Activated naive CD4-positive, alpha-beta T cell treated with anti-CD3 and anti-CD28 coated beads, Interleukin-2, amount 50 U/mL, for 72 hours (primary cell): ENCODE measurements at places on chromosomes 12 and 14.

DNA sequence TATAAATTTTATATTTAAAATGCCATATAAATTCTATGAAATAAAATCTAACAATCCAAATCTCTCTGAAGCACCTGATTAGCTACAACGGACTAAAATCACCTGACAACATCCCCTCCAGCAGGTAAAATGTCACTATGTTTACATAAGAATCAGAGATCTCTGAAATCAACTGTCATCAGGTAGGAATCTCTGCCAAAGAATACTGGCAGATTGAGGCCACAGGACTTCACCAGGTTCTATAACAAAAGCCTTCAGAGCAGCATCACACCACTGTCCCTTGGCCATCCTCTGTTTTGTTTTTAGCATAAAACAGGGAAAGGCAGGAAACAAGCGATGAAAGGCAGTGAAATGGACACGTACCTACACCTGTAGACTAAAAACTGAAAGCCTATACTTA is 22.1 kb downstream of the FGD6 start:
- no peak for DNase-seq

DNA sequence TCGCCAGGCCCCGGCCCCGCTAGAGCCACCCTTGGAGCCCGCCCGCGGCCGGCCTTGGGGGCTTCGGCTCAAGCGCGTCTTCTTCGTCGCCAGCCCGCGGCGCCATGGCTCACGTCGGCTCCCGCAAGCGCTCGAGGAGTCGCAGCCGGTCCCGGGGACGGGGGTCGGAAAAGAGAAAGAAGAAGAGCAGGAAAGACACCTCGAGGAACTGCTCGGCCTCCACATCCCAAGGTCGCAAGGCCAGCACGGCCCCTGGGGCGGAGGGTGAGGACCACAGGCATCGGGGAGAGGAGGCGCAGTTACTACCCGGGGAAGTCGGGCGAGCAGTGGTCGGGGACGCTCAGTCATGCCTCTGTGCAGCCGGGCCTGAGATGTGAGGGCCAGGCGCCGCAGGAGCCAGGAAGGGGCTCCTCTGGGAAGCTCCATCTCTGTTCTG is 573 bp downstream of the ARL6IP4 start:
- no peak for DNase-seq

DNA sequence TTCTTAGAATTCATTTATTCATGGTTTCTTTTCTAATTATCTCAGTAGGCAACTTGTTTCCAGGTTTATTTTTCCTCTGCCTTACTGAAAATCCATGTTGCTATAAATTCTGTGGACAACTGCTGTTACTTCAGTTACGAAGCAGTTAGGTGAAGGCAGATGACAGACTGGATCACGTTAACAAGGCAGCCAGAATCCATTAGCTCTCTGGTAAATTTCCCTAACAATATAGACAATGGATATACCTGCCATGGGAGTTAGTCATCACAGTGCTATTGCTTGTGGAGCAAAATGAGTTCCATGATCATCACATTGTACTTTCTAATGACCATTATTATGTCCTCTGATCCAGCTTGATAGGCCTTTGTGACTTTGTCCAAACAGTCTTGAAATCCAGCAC is 291.5 kb downstream of the NELL2 start:
- DNase-seq = no peak

GRCh38 chr12:53713516-53713915 is 13.7 kb downstream of the CALCOCO1 start:
- no peak for DNase-seq

DNA sequence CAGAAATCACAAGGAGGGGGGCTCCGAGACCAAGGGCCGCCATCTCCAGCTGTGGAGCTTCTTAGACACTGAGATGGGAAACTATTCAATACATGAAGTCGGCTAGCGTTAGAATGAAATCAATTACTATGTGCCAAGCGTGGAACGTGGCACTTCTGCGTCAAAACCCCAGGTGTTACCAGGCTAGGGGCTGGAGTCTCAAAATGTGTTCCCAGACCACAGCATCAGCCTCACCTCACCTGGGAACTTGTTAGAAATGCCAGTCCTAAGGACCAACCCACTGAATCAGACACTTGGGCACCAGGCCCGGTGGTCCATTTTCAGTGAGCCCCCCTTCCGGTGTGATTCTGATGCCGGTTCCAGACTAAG is 5.0 kb upstream of the SETD1B start:
- DNase-seq = no peak

DNA sequence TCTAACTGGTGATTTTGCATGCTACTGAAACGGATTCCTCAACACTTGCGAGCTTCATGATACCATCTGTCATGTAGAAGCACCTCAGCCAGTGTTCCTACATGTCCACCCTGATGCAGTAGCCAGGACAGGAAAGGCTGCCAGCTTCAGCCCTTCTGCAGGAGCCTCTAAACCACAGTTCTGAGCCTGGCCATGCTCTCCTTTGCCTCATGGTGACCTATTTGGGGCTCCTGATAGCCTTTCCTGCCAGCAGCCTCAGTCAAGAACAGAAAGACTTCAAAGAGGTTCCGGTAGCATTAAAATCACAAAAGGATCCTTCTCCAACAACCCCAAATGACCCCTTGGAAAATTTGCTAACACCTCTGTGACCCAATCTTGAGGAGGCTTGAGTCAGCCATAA is 96.0 kb downstream of the CNTN1 start:
- no peak for DNase-seq

DNA sequence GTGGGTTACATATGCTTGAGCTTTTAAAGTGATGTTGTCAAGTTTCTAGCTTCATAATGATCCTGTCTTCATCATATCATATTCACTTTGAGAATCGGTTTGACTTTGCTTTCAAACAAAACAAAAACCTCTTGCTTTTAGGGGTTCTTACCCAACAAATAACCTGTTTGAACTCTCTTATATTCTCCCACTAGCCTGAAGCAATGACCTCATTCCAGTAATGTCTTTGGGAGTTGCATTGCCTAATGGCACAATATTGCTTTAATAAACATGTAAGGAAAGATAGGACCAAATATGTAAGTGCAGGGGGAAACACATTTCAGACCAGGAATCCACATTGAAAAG is 27.7 kb downstream of the WBP11 start:
- DNase-seq = no peak

DNA sequence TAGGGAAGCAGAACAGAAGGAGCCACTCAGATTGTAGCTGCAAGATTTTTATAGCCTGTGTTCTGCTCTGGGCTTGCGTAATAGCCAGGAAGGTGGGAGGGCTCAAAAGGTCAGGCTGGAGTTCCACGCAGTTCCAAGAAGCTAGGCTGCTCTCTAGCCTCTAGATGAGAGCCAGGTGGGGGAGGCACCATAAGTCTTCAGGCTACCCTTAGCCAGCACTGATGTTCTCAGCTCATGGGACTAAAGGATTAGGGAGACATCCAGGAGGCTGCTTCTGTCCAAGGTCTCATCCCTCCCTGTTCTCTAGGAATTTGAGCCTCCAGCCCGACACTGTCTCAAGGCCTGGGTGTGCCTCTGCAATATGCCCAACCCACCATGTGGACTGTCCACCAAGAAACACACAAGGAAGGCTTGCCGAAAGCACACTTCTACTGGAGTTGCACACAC is 1.7 kb downstream of the LMBR1L start:
- DNase-seq = no peak

DNA sequence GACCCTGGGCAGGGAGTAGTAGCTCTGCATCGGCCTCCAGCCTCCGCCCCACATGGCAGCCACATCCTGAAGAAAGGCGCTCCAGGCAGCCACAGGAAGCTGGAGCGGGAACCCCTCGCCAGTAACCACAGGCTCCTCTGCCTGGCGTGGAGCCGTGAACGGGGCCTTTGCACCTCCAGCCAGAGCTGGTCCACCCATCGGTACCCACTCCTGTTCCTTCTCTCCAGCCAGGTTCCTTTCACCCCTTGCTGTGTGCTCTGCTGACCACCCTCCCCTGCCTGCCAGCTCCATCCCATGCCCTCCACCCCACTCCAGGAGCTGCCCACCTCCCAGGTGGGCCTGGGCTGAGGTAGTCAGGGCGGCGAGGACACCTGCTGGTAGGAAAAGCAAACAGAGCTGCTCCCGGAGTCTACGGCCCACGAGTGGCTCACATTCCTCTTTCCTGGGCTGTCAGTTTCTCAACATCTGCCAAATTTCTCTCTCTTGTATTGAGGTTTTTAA is 2.7 kb downstream of the TGFB3 start:
- no peak for DNase-seq

- DNase-seq = no peak
Observed at GRCh38 chr12:14403711-14404196, 38.3 kb downstream of the ATF7IP start.

DNA sequence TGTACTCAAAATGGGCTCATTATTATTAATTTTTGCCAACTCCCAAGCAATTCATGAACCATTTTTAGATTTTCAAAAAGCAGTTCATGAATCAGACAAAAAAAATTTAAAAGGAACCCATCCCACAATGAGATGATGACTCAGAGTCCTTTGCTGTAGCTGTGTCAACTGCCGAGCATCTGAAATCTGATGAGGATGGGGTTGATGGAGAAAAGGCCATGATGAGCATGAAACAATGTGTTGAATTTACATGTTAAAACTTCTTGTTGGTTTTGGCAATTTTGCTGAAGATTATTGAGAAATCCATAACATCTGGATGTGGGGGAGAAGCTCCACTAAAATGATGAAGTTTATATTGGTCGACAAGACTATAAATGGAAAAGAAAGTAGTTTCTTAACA is 378.0 kb downstream of the FOXG1 start:
- no peak for DNase-seq

DNA sequence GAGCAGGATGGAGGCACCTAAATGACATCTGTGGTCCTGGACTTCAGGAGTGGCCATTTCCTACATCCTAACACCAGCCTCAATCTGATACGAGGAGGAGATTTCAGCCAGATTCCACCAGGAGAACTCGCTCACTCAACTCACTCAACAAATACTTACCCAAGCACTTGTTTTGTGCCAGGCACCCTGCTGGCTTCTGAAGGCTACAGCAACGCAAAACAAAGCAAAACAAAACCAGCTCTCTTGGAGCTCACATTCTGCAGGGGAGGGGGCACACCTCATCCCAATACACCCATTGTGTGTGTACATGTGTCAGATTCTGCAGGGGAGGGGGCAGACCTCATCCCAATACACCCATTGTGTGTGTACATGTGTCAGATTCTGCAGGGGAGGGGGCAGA is 144.8 kb downstream of the PIWIL1 start:
- DNase-seq = no peak
